Right forelimb (tissue), 1 donor: ENCODE measurements at places on chromosomes 7 and 10.

- no peak for DNase-seq
Measured at GRCh38 chr10:76111404-76111803, 680.0 kb downstream of the LRMDA start.

- no peak for DNase-seq
Measured at GRCh38 chr7:16914771-16915170, 33.0 kb upstream of the AGR3 start.

GRCh38 chr10:13483073-13483472 is 45.7 kb downstream of the BEND7 start:
- DNase-seq = no peak

- no peak for DNase-seq
Measured at GRCh38 chr10:51804866-51805265, 105.5 kb upstream of the CSTF2T start.

DNA sequence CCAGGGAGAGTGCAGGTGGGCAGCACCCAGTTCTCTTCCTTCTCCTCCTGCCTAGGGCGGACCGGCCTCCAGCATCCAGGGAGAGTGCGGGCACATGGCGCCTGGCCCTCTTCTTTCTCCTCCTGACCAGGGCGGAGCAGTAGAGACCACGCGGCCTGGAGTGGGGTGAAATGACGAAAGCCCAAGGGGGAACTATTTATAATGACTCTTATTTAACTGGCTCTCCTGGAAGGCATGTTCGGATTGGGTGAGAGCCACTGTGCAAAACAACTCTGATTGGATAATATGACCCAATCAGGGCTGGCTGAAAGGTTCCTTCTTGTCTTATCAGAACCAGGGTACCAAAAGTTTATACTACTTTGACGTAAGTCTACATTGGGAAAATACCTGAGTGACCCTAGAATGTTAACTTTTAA is 63.1 kb downstream of the ZNF37A start:
- no peak for DNase-seq

DNA sequence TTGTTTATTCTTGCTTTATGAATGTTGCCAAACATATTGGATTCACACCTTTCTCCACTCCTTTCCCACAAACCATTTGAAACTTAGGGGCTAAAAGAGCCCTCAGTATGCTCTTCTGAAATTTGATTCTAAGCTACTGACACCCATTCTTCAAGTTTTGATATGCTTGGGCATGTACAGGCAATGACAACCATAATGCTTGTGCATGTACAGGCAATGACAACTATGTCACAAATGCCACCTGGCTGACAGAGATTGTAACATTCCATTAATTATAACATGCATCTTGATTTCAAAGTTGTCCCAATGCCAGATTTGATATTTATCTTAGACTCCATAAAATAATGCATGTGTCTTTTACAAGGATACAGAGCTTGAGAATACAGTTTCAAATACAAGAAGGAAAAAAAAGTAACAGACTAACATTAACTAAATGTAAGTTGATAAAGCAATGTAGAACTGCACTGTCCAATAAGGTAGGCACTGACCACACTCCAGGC is 17.5 kb upstream of the CDK1 start:
- DNase-seq = no peak

DNA sequence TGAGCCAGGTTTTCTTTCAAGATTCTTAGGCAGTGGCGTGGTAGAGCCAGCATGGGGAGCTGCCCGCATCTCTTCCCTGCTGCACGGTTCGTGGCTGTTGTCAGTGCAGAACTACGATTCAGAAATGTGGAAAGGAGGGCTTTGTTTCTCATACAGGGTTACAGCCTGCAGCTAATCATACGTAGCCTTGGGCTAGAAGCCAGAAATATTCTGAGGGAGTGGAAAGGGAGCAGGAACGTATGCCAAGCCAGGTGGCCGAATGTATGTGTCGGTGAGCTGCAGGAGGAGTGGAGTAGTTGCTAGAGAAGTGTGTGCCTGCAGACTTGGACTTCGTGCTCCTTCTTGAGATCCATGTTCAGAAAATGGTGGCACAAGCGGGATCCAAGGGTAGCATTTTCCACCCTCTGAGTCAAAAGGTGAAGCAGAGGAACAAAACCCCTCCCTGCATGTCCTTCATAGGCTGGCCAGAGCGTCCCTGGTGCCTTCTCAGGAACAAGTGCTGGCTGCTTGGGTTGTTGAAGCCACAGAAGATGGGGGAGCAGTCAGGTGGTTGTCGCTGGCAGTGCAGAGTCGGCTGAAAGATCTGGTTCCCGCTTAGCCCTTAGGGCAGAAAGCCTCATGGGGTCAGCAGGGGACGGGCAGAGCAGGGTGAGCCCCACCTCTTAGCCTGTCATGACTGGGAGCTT is 40.9 kb downstream of the LANCL2 start:
- DNase-seq = no peak
